Stimulated activated naive B cell treated with anti-CD40 and anti-IgM and Interleukin-4, amounts not matched to agents 10 μg/mL and 1 μg/mL and 100 μg/mL, for 72 hours (primary cell): ENCODE measurements at places on chromosomes 2 and 18.

DNA sequence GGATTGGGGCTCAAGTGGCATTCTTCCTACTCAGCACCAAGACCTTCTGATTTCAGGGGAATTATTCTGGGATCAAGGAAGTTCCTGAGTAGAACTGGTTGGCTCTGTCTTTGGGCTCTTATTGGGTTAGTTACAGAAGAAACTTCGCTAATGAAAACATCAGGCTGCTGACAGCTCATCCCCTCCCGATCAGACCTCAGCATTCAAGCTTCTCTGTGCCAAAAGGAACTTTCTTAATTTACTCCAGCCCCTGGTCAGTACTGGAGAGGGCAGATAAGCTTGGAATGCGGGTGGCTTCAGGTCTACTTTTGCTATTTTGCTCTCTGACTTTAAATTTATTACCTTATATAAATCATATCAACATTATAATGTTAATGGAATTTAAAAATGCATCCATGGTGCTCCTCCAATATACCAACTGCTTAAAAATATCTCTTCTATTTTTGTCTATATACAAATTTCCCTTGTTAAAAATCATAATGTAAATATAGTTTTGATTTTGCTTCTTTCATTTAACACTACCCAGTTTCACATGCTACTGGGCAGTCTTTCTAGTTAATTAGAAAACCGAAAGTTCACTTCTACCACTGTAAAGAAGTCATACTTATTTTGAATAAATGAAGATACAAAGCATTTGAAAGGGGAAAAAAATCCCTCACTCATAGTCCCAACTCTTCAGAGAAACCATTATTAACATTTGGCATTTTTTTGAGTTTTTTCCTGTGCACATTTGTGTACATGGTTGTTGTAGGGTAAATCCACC is 34.4 kb downstream of the PCARE start:
- H3K36me3 ChIP-seq = no peaks in the 10 kb centered on the region
- no peak overlapping the region for H3K27ac ChIP-seq
- H3K4me1 ChIP-seq = no peaks in the 10 kb centered on the region
- H3K4me3 ChIP-seq = no peak overlapping the region
- no peaks in the 10 kb centered on the region for H3K27me3 ChIP-seq
- DNase-seq = no peak

DNA sequence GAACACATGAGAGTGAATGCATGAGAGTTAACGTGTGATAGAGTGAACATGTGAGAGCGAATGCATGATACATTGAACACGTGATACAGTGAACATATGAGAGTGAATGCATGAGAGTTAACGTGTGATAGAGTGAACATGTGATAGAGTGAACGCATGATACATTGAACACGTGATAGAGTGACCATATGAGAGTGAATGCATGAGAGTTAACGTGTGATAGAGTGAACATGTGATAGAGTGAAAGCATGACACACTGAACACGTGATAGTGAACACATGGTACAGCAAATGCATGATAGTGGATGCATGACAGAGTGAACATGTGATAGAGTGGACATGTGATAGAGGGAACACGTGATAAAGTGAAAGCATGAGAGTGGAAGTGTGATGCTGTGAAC is 517.9 kb downstream of the EIPR1 start:
- H3K36me3 ChIP-seq = no peaks in the 10 kb centered on the region
- DNase-seq = no peak
- no peak overlapping the region for H3K4me3 ChIP-seq
- no peaks in the 10 kb centered on the region for H3K4me1 ChIP-seq

DNA sequence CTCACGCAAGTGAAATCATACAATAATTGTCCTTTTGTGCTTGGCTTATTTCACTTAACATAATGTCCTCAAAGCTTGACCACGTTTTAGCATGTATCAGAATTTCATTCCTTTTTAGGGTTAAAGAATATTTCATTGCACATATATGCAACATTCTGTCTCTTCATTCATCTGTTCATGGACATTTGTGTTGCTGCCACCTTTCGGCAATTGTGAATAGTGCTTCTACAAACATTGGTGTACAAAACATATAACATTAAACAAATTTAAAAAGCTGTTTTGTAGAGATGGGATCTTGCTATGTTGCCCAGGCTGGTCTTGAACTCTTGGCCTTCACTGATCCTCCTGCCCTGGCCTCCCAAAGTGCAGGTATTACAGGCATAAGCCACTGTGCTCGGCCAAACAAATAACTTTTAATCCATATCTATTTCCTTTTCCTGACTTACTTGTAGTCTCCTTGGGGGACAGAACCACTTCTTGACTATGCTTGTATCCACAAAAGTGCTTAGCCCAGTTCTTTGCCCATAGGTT is 209.3 kb downstream of the SLC4A3 start:
- H3K27me3 ChIP-seq = no peaks in the 10 kb centered on the region
- no peak for DNase-seq
- no peak overlapping the region for H3K27ac ChIP-seq
- H3K36me3 ChIP-seq = no peaks in the 10 kb centered on the region
- H3K4me3 ChIP-seq = no peak overlapping the region
- no peaks in the 10 kb centered on the region for H3K4me1 ChIP-seq

- peaks cover 8% of the 10 kb centered on the region for H3K4me1 ChIP-seq
- no peak for DNase-seq
- no peak overlapping the region for H3K4me3 ChIP-seq
- H3K27me3 ChIP-seq = no peaks in the 10 kb centered on the region
- no peak overlapping the region for H3K27ac ChIP-seq
Measured at GRCh38 chr2:24909555-24910177, 10.4 kb downstream of the ADCY3 start.

GRCh38 chr2:145230546-145230945 is 710.6 kb upstream of the ZEB2 start:
- no peak overlapping the region for H3K27ac ChIP-seq
- H3K36me3 ChIP-seq = no peaks in the 10 kb centered on the region
- peaks cover 2% of the 10 kb centered on the region for H3K4me1 ChIP-seq
- no peak for DNase-seq
- H3K4me3 ChIP-seq = no peak overlapping the region

DNA sequence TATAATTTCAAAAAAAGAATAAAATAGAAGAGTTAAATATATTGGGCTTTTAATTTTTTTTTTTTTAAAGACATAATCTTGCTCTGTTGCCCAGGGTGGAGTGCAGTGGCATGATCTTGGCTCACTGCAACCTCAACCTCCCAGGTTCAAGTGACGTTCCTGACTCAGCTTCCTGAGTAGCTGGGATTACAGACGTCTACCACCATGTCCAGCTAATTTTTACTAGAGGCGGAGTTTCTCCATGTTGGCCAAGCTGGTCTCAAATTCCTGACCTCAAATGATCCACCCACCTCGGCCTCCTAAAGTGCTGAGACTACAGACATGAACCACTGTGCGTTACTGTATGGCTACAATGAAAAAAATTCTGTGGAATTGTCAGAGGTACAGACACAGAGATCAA is 98.1 kb upstream of the RGPD4 start:
- H3K36me3 ChIP-seq = peaks cover 2% of the 10 kb centered on the region
- no peak for DNase-seq
- no peaks in the 10 kb centered on the region for H3K4me1 ChIP-seq
- no peak overlapping the region for H3K27ac ChIP-seq
- H3K27me3 ChIP-seq = no peaks in the 10 kb centered on the region

GRCh38 chr2:197140045-197140444 is 170.5 kb downstream of the ANKRD44 start:
- peaks cover 26% of the 10 kb centered on the region for H3K36me3 ChIP-seq
- no peak overlapping the region for H3K4me3 ChIP-seq
- peak overlapping the region; percentile 56 for H3K27ac ChIP-seq
- H3K27me3 ChIP-seq = no peaks in the 10 kb centered on the region

DNA sequence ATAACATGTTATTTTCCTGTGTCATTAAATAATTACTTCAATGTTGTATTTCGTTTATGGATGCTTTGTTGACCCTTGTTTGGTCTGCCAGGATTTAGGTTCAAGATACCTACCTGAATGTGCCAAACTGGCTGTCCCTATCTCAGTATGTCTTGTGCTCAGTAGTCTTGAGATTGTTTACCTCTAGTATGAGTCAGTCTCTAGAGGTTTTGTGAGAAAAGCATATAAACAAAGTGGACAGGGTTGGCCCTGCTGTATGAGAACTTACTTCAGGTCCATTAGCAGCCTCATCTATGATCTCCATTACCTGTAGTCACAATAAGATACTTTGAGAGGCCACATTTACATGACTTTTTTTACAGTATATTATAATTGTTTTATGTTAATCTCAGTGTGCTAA is 17.8 kb downstream of the DDX18 start:
- peaks cover 16% of the 10 kb centered on the region for H3K4me1 ChIP-seq
- H3K27me3 ChIP-seq = peaks cover 6% of the 10 kb centered on the region
- H3K36me3 ChIP-seq = peaks cover 44% of the 10 kb centered on the region

GRCh38 chr2:32617599-32618189 is 10.2 kb upstream of the TTC27 start:
- H3K4me3 ChIP-seq = no peak overlapping the region
- no peaks in the 10 kb centered on the region for H3K27me3 ChIP-seq
- H3K27ac ChIP-seq = no peak overlapping the region
- H3K4me1 ChIP-seq = peaks cover 9% of the 10 kb centered on the region

GRCh38 chr2:43169987-43170386 is 56.4 kb downstream of the ZFP36L2 start:
- peaks cover under 1% of the 10 kb centered on the region for H3K36me3 ChIP-seq
- DNase-seq = no peak
- peak overlapping the region; percentile 69 for H3K4me3 ChIP-seq
- no peaks in the 10 kb centered on the region for H3K27me3 ChIP-seq
- H3K27ac ChIP-seq = peak overlapping the region; percentile 95

- no peak overlapping the region for H3K27ac ChIP-seq
- peaks cover 12% of the 10 kb centered on the region for H3K4me1 ChIP-seq
- no peaks in the 10 kb centered on the region for H3K27me3 ChIP-seq
- H3K36me3 ChIP-seq = peaks cover 86% of the 10 kb centered on the region
- DNase-seq = no peak
- H3K4me3 ChIP-seq = peak overlapping the region; percentile 31
Measured at GRCh38 chr2:219611866-219612576, 14.4 kb downstream of the STK11IP start.

GRCh38 chr18:55419947-55420664 is 167.9 kb downstream of the TCF4 start:
- no peaks in the 10 kb centered on the region for H3K27me3 ChIP-seq
- no peaks in the 10 kb centered on the region for H3K36me3 ChIP-seq
- H3K4me1 ChIP-seq = peaks cover 60% of the 10 kb centered on the region
- DNase-seq = no peak
- peak overlapping the region; percentile 70 for H3K27ac ChIP-seq

- H3K27ac ChIP-seq = no peak overlapping the region
- no peak overlapping the region for H3K4me3 ChIP-seq
- no peak for DNase-seq
Measured at GRCh38 chr2:25249785-25250184, 81.4 kb upstream of the POMC start.
